Stimulated activated CD4-positive, alpha-beta T cell treated with anti-CD3 and anti-CD28 coated beads, TNF-alpha, amount 100 ng/mL, for 48 hours (primary cell): ENCODE measurements at places on chromosomes 16 and 17.
A peak's percentile ranks its signal among the peaks of the same experiment; 100 is the strongest.

GRCh38 chr17:45812102-45812501, 28.0 kb downstream of the CRHR1 start:
- DNase-seq: no peak

DNA sequence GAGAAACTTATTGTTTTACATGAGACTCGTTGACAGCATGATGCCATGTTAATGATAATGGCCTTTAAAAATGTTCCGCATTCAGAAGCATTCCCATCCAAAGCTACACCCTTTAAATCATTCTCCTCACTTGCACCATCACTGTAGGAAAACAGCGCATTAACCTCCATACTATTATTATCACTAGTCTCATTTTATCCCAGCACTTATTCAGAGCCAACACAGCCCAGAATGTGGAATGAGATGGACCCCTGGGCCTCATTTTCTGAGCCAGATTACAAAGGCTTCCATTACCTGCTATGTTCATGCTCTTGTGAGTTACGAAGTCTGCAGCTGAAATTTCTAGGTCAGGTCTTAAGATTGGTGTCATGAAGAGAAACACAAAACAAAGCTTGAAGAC, 159.4 kb downstream of the HS3ST3A1 start:
- no peak for DNase-seq

DNA sequence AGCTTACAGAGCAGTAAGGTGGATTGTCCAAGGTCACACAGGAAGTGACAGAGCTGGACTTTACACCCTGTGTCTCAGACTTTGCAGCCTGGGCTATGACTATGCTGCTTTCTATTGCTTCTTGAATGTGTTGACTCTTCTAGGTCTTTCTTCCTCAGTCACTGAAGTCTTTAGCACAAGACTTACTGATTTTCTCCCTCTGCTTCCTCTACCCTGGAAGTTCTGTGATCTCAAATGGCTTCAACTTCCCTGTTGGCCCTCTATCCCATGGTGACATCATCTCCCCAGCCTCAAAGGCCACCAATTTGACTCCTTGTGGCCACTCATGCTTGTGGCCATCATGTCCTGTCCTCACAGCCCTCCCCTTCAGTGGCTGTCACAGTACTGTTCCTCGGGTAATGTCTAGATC, 181.3 kb downstream of the HS3ST3A1 start:
- DNase-seq: no peak

DNA sequence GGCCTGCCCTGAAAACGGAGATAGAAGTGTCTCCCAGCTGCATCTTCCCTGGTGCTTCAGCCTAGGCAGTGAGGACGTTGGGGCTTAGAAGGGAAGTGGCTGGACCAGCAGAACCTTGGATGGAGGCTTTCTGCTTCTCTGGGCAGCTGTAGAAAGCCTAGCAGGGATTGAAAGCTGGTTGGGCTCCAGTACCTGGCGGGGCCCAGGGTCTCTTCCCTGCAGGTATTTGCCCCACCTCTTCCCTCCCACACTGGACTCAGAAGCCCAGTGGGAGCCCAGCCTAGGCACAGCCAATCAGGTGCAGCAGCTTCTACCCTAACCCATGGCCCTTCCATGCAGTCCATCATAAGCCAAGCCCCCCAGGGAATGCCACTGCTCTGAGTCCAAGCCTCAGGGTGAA, 190.3 kb upstream of the IRX6 start:
- no peak for DNase-seq

DNA sequence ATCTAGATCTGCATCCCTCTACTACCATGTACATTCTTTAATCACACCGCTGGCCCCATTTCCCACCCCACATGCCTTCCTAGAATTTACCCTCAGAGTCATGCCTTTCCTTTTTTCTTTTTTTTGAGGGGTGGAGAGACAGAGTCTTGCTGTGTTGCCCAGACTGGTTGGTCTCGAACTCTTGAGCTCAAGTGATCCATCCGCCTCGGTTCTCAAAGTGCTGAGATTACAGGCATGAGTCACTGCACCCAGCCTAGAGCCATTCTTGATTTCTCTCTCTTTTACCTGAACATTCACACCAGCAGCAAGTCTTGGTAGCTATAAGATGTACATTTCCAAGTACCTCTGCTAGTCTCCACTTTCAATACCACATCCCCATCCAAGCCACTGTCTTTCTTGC, 2.1 kb downstream of the PAGR1 start:
- DNase-seq: no peak

DNA sequence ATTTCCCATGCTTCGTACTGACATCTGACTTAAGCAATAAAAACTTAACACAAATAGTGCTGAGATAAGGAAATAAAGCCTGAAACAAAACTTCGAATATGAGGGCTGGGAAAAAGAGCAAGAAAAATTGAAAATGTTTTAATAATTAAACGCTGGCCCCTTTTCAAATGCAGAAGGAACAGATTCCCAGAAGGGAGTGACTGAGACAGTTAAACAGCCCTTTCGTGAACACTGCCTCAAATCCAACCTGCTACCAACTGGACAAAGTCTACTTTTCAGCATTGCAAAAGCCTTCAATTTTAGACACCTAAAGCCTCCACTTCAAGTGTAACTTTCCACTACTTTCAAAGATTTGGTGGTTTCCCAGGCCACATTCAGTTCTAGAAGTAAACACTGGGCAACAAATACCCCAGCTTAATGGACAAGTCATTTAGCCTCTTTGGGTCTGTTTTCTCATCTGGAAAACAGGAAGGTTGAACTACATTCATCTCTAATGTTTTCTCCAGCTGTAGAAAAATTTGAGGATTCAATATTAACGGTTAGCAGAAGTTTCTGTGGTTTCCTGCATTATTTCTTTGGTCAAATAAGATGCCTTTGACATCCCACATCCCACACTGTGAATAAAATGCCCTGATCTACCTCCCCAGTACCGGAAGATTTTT, 11.8 kb downstream of the RFFL start:
- DNase-seq: no peak

- no peak for DNase-seq
Observed at GRCh38 chr16:25838724-25839186, 147.0 kb downstream of the HS3ST4 start.

- peak; percentile 88 for DNase-seq
Observed at GRCh38 chr17:17206124-17206912, at the start of gene PLD6. TSS of gene PLD6 (minus strand) at chr17:17206333. CDS start at chr17:17206286, 47 bp downstream.

DNA sequence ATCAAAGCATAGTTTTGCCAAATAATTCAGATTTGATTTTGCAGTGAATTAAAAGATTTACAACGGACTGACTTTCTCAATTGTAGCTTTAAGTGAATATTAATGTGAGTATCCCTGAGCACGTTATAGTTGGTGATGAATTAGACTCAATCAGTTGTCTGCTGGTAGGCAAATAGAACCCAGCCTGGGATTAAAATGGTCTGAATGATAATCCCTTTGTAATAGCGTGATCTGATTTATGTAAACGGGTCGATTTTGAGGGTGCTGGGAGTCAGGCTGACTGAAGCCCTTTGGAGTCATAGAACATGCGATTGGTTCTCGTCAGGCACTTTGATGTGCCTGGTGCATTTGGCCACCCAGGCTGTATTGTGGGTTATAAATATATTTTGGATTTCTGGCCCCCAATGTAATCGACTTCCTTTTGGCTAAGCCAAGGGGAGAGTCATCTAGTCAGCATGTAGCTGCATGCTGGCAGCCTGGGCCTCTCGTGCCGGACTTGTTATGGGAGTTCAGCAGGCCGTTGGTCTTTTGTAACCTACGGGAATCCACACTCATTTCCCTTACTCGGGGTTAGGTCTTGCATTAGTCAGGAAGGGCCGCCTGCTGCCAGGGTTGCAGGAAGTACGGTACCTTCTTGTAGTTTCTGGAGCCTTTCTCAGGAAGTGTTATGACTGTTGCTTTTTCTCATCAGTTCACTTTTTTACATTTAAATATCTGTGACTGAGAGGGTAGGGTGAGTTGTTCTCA, 5.4 kb downstream of the PGS1 start:
- DNase-seq: peak; percentile 53

- no peak for DNase-seq
Observed at GRCh38 chr16:962366-962765, 8.4 kb downstream of the LMF1 start.

GRCh38 chr16:56399486-56399885, 25.9 kb downstream of the AMFR start:
- no peak for DNase-seq

- no peak for DNase-seq
Observed at GRCh38 chr16:6096931-6097670, 999.5 kb upstream of the EEF2KMT start.

DNA sequence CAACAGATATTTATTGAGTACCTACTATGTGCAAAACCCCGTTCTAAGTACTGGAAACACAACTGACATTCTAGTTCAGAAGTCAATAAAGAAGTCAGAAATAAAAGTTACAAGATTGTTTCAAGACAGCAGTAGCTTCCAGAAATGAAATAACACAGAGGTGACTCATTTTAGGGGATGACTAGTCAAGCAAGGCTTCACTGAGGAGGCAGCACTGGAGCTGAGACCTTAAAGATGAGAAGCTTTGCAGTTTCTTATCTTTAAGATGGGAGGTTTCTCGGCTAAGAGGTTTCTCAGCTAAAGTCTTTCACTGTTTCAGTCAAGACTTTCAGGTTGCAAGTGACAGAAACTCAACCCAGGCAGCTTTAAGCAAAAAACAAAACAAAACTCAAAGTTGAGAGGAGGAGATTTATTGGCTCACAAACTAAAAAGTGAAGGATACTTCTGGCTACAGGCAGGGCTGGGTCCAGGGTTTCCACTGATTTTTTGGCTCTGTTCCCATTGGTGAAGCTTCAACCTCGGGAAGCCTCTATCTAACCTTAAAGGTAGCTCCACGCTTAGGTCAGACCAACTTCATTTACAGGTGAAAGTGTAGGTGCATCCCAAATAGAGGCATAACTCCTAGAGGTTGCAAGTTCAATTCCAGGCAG, 7.4 kb upstream of the MMP2 start:
- DNase-seq: peak; percentile 22

GRCh38 chr16:4767872-4768548, 1.0 kb upstream of the ZNF500 start:
- no peak for DNase-seq

DNA sequence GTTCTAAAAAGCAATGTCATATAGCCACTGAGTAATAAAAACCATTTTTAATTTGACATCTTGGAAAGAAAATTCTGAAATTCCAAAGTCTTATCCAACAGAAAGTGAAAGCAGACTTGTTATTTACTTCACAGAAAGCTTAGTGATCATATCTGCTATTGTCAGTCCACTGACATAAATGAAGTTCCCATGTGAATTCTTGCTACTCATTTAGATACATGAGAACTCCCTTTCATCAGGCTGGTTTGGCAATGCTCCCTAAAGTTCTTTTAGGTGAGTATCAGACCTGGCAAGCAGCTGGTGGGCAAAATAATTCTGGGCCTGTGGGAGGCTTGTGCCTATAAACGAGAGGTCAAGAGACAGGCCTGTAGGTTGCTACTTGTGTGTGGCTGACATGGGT, 23.4 kb downstream of the NME2 start:
- DNase-seq: no peak

GRCh38 chr17:74608511-74608910, 15.0 kb downstream of the CD300E start:
- DNase-seq: no peak

GRCh38 chr17:69431835-69432234, 17.3 kb downstream of the MAP2K6 start:
- DNase-seq: no peak

DNA sequence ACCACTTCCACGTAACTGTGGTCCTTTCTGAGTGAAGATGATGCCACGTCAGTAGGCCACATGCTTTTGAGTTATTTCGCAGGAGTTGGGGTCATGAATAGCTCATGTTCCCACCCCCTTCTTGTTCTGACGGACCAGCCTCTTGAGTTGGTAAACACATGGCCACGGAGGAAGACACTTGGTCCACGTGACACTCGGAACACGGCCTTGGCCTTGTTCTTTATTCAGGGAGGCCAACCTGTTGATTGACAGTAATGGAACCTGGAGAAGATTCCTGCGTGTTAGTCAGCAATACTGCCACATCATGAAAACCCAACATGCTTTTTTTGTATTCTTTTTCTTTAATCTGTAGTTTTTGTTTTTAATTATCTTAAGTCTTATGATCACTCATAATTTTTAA, 56.3 kb downstream of the SEC14L1 start:
- DNase-seq: no peak

DNA sequence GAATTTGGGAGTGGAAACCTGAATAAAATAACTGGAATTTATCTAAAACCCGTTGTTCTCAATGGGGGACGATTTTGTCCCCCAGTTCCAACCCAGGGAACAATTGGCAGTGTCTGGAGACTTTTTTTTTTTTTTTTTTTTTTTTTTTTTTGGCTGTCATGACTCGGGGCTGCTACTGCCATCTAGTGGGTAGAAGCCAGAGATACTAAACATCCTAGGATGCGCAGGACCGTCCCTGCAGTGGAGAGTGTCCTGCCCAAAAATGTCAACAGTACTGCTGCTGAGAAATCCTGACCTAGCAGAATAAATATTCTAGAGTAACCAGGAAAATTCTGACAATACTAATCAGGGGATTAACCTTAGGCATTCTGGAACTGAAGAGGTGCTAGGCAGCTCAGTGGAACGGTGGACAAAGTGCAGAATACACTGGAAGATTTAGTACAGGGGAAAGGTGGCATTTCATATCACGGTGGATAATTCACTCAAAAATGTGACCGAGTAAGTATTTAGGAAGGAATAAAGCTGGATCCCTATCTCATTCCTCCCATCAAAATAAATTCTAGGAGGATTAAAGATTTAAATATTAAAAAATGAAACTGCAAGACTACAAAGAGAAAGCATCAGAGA, 107.6 kb downstream of the SPECC1 start:
- DNase-seq: peak; percentile 54

DNA sequence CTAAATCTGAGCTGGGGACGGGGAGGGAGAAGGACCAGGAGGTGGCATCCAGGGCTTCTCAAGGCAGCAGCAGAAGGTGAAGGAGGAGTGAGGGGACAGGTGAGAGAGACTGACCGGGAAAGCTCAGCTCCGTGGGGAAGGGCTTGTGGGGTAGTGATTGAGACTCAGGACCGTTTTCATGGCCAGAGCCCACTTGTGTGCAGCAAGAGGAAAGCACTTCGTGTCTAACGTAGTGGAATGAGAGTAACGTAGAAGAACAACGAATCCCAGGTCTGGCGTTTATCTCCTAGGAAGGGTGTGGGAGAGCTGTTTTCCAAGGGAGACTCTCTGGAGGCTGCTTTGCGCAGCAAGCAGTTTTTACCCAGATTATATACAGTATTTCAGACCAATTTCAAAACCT, 1.3 kb upstream of the CDH3 start:
- no peak for DNase-seq

- DNase-seq: no peak
Observed at GRCh38 chr16:85927959-85928358, 29.0 kb downstream of the IRF8 start.
